ENCODE measurements at places on chromosomes 6 and 20. TPM values are rescaled to one million over a fixed set of nuclear protein-coding genes. Genes with fewer than 3 reads are reported as not detected.

GRCh38 chr6:1609648-1610496, at the start of gene FOXC1:
Gene FOXC1, plus strand, starts transcription at chr6:1609915. Its CDS starts 531 bp downstream, at chr6:1610446.
- peak; percentile 91 for DNase-seq

The MICB gene
- 5.6 TPM for total RNA-seq

- no peak for DNase-seq
These were observed 155.1 kb downstream of the SLC16A10 start for GRCh38 chr6:111242452-111242851.

GRCh38 chr6:157690441-157691210, 132.4 kb upstream of the SNX9 start:
- no peak for DNase-seq

The PGC gene
- total RNA-seq, result 1.7 TPM

GRCh38 chr6:76381612-76382011, 309.1 kb upstream of the IMPG1 start:
- no peak for DNase-seq

GRCh38 chr6:35719404-35719829, 17.4 kb upstream of the ARMC12 start:
- no peak for DNase-seq

- no peak for DNase-seq
These were observed 104.1 kb downstream of the HDGFL1 start for GRCh38 chr6:22673474-22673873.

GRCh38 chr20:33059136-33059535, 5.4 kb downstream of the BPIFB3 start:
- DNase-seq, result no peak

GRCh38 chr6:87483929-87484328, 11.2 kb downstream of the SLC35A1 start:
- DNase-seq, result no peak

The TNFRSF6B gene
- 7.5 TPM for total RNA-seq

The BPI gene
- total RNA-seq, result not detected

DNA sequence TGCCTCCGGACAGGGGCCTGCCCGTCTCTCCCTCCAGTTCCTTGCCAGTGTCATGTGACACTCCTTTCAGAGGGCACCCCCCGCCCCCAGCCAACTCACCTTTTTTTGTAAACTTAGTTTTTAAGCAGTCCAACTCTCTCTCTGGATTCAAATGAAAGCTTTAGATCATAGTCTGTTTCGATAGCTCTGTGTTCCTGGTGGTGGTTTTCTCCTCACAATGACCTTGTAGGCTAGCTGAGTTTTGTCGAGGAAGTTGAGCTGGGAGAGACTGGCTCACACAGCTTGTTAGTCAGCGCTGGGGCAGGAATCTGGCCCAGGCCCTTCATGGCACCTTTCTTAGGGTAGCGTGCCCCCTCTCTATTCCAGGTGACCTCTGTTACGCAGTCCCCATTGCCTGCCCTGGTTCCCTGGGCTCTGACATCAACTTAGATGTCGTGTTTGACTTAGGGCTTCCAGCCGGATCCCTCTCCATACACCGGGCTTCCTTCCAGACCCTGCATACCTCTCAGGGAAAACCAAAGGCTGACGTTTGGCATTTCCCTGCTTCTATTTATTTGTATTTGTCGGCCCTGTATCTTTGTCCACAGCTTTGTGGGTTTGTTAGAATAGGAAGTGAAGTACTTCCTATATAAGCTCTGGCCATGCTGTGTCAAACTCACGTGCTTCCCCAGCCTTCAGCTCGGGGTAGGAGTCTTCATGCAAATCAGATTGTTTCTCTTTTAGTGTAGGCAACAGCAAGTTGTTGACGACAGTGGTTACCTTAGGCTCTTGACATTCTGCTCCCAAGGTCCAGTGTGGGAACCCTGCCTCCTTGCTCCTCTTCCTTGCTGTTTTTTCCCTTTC, 12.7 kb downstream of the IGF2R start:
- no peak for DNase-seq

GRCh38 chr20:15575255-15575654, 998.0 kb downstream of the KIF16B start:
- no peak for DNase-seq

The FAM209A gene
- 0.35 TPM for total RNA-seq

Measured in colonic mucosa (tissue), 4 donors.